MV-4-11 (cell line): ENCODE measurements at places on chromosomes 2 and 18.

DNA sequence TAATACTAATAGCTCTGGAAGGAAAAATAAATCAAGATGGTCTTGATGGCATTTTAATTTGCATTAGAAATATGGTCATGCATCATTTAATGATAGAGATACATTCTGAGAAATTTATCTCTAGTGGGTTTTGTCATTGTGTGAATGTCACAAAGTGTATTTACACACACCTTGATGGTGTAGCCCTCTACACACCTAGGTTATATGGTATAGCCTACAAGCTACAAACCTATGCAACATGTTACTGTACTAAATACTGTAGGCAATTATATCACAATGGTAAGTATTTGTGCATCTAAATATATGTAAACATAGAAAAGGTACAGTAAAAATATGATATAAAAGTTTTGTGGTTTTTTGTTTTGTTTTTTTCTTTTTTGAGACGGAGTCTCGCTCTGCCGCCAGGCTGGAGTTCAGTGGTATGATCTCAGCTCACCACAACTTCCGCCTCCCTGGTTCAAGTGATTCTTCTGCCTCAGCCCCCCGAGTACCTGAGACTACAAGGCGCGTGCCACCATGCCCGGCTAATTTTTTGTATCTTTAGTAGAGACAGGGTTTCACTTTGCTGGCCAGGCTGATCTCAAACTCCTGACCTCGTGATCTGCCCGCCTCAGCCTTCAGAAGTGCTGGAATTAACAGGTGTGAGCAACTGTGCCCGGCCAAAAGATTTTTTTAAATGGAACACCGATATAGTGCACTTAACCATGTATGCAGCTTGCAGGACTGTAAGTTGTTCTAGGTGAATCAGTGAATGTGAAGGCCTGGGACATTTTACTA, 83.7 kb upstream of the UBXN4 start:
- DNase-seq, result no peak

GRCh38 chr2:66435549-66435875, 587 bp downstream of the MEIS1 start:
- DNase-seq, result no peak

DNA sequence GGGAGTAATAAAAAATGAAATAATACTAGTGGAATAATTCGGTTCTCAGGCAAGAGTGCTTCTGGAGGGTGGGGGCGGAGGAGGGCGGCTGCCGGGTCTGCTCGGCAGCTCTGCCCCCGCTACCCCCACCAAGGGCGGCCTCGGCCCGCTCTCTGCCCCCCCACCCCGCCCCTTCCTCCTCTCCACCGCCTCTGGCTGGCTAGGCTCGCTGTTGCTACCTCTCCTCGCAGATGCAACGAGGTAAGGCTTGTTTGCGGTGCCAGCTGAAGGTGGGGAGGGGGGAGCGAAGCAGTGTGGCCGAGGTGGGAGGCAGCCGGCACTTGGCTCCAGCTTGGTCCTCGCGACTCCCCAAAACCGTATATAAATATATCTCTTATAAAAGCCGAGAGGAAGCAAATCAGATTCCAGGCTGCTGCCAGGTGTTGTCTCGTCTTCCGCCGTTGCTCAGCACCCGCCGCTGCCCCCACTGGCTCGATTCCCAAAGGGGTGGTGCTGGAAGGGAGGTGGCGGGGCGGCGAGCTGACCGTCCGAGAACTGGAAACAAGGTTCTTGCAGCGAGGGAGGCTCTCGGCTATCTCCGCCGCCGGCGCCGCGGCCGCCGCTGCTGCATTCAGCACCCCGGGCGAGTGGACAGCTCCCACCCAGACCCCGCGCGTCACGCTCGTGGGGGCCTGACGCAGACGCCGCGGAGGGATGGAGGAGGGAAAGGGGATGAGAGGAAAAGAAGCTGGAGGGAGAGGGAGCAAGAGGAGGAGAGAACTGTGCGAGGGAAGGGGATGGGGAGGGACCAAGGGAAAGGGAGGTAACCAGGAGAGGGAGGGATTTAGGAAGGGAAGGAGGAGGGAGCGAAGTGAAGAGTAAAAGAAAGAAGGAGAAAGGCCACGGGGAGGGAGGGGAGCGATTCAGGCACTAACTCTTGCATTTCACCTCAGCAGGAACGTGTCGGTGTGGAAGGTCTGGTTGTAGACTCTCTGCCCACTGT, at the start of gene MARCHF4:
Gene MARCHF4 (minus strand): TSS at position 763 of the 982 bp plus-strand sequence. CDS start 2,223 bp downstream, outside the sequence.
- DNase-seq, result no peak

DNA sequence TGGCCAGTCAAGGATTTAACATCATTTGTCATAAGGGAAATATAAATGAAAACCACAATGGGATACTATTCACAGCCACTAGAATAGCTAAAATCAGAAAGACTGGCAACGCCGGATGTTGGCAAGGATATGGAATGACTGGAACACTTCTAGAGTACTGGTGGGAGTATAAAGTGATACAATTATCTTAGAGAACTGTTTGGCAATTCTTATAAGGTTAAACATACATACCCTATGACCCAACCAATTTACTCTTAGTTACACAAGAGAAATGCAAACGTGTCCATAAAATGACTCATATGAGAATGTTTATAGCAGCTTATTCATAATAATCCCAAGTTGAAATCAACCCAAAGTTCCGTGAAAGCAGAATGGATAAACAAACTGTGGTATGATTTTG, 35.1 kb downstream of the MAPK4 start:
- DNase-seq, result no peak

- no peak for DNase-seq
Measured at GRCh38 chr2:174846941-174847938, 83.0 kb upstream of the CHRNA1 start.

- DNase-seq, result no peak
Measured at GRCh38 chr18:12397254-12397653, 10.5 kb upstream of the PRELID3A start.

GRCh38 chr2:85986121-85986520, 97.3 kb upstream of the ST3GAL5 start:
- DNase-seq, result no peak

DNA sequence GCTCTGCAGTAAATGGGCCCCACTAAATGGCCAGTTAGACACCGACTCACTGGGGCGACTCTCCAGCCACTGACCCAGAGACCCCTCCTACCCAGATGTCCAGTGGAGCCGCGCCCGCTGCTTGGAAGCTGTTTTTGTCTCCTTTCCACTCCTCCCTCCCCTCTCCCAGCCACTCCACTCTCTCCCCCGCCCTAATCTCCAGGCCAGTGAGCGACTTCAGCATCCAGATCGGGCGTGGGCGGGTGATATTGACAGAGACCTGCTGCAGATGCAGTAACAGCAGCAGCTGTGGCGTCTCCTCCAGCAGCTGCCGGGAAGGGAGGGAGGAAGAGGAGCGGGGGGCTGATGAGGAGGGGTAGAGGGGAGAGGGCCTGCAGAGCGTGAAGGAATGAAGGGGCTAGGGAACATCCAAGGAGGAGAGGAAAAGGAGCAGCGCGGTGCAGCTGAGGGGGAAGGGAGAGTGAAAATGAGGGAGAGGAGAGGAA, at the start of gene SCN7A:
Gene SCN7A (minus strand): TSS at position 110 of the 485 bp plus-strand sequence. CDS start 16,553 bp downstream, outside the sequence.
- no peak for DNase-seq

- DNase-seq, result no peak
Measured at GRCh38 chr18:39380866-39381265, 1815.3 kb upstream of the CELF4 start.
